ENCODE measurements at places on chromosomes 5 and 9. TPM values are rescaled to one million over a fixed set of nuclear protein-coding genes. Genes with fewer than 3 reads are reported as not detected.

OGN gene
- 0.35 TPM for total RNA-seq

- H3K27me3 ChIP-seq = no peaks in the 10 kb centered on the region
- H3K27ac ChIP-seq = no peak overlapping the region
- no peaks in the 10 kb centered on the region for H3K36me3 ChIP-seq
Observed at GRCh38 chr5:127923804-127924570, 159.6 kb upstream of the SLC12A2 start.

- DNase-seq = peak; percentile 69
- no peaks in the 10 kb centered on the region for H3K36me3 ChIP-seq
- no peaks in the 10 kb centered on the region for H3K4me1 ChIP-seq
- no peaks in the 10 kb centered on the region for H3K27me3 ChIP-seq
- H3K4me3 ChIP-seq = peak overlapping the region; percentile 95
Observed at GRCh38 chr5:141637767-141638419, 1.1 kb downstream of the RELL2 start.

- no peaks in the 10 kb centered on the region for H3K4me1 ChIP-seq
- H3K27me3 ChIP-seq = peaks cover 19% of the 10 kb centered on the region
- H3K36me3 ChIP-seq = no peaks in the 10 kb centered on the region
- no peak overlapping the region for H3K27ac ChIP-seq
- no peak overlapping the region for H3K4me3 ChIP-seq
Observed at GRCh38 chr5:123093601-123094236, 4.7 kb downstream of the PRDM6 start.

DNA sequence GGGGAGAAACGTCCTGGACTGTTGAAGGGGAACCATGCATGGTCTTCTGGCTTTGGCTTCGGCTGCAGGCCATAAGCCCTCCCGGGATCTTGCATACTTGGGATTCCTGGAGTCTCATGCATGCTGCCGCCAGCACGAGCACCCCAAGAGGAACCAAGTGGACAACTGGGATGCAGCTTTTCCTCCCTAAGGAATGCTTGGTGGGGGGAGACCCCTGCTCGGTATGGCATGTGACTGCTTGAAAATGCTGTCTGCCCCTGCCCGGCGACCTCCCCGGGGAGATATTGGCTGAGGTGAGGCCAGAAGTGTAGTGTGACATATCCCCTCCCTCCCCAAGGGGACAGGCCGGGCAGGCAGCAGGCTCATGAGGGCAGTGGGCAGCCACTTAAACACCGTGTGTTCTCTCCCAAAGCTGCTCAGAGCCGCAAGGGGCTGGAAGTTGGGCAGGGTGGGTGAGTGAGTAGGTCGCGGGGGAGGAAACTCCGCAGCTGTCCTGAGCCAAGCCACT is 15.7 kb downstream of the TMEM171 start:
- H3K4me3 ChIP-seq = no peak overlapping the region
- no peaks in the 10 kb centered on the region for H3K36me3 ChIP-seq
- no peaks in the 10 kb centered on the region for H3K4me1 ChIP-seq
- H3K27me3 ChIP-seq = no peaks in the 10 kb centered on the region

DNA sequence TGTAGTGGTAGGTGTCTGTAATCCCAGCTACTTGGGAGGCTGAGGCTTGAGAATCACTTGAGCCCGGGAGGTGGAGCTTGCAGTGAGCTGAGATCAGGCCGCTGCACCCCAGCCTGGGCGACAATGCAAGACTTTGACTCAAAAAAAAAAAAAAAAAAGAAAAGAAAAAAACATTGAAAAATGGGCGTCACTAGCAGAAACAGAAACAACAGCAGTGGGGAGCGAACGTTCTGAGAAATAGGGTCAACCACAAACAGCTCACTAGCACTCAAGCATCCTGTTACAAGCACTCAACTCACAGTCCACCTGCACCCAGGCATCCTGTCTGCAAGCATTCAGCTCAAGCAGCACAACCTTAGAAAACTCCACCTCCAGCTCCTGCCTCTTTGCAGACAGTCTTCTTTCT is 17.2 kb downstream of the TRIM14 start:
- peaks cover 20% of the 10 kb centered on the region for H3K36me3 ChIP-seq
- no peak overlapping the region for H3K27ac ChIP-seq
- H3K4me1 ChIP-seq = no peaks in the 10 kb centered on the region
- DNase-seq = no peak
- no peak overlapping the region for H3K4me3 ChIP-seq
